ENCODE measurements at places on chromosomes 16 and 17. TPM values are rescaled to one million over a fixed set of nuclear protein-coding genes. Genes with fewer than 3 reads are reported as not detected.

Gene TBC1D3I
- polyA plus RNA-seq = not detected

Gene DRC7
- polyA plus RNA-seq = 2.0 TPM

Gene NPTX1
- polyA plus RNA-seq = not detected

Gene KRT32
- not detected for polyA plus RNA-seq

Gene KRT20
- not detected for polyA plus RNA-seq

Gene LGALS9
- 0.90 TPM for polyA plus RNA-seq

Gene MYO1D
- 30.3 TPM for polyA plus RNA-seq

Gene CHST5
- 0.05 TPM for polyA plus RNA-seq

Gene CHST4
- not detected for polyA plus RNA-seq

Gene TSNAXIP1
- polyA plus RNA-seq = 3.0 TPM

Gene TMEM106A
- 6.1 TPM for polyA plus RNA-seq

Gene AANAT
- polyA plus RNA-seq = 2.1 TPM

Gene TOB1
- 29.9 TPM for polyA plus RNA-seq

Gene MGAT5B
- polyA plus RNA-seq = 0.86 TPM

Gene P2RX5
- not detected for polyA plus RNA-seq

All from cardiac muscle cell (in vitro differentiated cells and primary cell).